ENCODE measurements at places on chromosomes 12 and 14.

DNA sequence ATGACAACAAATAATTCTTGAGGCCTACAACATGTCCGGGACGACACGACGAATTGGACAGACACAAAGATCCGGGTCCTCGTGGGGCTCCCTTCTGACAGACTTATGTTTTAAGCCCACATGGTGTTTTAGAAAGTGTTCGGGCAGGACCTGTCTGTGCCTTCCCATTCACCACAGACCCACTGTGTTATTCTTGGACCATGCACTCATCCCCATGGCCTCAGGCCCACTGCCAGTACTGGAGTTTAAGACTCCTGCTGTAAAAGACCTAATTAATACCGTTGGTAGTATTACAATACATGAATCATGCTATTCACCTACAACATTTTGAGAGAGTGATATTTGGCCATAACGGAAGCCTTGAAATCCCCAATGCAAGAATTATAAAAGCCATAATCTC is 20.0 kb downstream of the SLC15A4 start:
- no peak for DNase-seq

GRCh38 chr12:19010726-19011125 is 118.8 kb upstream of the PLEKHA5 start:
- DNase-seq = no peak

- DNase-seq = no peak
Observed at GRCh38 chr14:94751956-94752355, 18.0 kb downstream of the GSC start.

- DNase-seq = no peak
Observed at GRCh38 chr14:94123296-94123695, 6.1 kb downstream of the IFI27L2 start.

GRCh38 chr14:96380735-96381134 is 11.2 kb upstream of the AK7 start:
- DNase-seq = no peak

GRCh38 chr14:23249824-23250223 is 12.1 kb downstream of the RNF212B start:
- no peak for DNase-seq

GRCh38 chr12:88167384-88167783 is 25.3 kb downstream of the TMTC3 start:
- DNase-seq = no peak

DNA sequence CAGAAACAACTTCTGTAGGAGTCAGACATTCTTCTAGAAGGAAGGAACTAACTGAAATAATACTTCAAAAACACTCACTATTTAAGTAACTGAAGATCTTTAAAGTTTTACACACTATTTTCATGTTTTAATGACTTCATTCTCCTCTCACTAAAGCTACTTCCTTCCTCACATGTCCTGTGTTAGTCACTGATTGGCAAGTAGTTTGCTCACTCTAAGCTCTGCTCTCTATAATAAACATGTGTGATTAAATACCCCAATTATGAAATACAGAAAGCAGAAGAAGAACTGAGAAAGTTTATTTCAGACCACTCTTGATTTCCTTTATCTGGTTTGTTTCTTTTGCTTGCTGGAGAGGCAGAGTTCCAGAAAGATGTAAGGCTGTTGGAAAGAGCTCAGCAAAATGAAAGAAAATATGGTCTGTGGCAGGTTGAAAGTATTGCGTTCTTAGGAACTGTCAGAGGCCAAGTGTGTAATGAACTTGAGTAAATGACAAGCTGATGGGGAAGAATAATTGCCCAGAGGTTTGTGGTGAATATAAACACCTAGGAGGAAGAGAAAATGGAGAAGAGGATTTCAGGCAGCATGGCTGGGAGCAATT is 522.0 kb upstream of the SEL1L start:
- no peak for DNase-seq

DNA sequence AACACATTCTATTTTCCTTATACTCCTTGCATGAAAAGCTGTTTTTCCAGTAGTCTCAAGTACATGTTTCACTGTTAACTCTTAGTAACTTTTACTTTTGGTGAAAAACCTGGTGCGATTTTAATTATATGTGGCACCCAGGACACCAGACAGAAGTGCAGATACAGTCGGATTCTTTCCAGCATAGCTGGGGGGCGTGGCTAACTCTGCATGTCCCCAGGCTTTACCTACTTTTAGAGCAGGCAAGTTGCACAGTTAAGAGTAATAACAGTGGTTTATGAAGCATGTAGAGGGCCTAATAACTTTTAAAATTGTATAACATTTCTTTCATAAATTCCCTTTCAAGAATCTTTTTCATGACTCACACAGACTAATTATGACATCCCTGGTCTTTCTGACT is 70.7 kb downstream of the HSD17B6 start:
- DNase-seq = no peak

DNA sequence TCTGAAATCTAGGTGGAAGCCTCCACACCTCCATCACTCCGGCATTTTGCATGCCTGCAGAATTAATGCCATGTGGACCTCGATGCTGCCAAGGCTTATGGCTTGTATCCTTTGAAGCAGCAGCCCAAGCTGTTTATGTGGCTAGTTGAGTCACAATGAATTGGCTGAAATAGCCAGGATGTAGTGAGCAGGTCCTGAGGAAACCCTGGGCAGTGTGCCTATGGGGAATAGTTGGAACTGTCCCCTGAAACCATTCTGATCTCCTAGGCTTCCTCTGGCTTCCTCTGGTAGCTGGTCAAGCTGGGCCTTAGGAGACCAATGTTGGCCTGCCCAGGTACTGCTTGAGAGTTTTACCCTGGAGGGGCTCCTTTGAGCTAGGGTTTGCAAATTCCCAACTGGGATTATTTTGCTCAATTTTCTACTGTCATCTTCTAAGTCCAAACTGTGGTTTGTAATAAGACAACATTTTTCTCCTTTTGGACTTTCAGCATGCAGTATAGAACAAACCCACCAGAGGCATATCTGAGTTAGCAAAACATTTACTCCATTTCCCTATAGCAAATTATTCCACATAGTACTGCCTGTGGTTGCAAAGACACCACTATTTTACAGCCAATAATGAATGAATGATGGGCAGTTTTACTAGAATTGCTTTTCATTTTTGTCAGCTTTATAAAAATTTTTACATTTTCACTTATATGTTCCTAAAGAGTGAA is 85.1 kb upstream of the AMIGO2 start:
- no peak for DNase-seq

DNA sequence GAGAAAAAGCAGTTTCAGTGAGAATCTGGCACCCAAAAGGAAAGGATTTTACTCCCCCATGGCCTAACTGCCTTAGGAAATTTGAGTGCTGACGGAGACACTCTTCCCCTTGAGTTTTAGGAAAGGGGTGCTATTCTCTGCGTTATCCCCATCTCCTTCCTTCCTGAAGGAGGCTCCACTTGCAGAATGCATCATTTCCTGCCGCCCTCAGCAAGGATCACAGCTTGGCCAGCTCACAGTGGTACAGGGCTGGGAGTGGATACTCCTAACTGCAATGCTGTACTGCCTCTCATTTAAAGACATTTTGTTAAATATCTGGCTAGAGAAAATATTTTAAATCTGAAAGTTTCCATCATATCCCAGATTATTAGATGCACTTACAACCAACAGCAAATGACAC is 33.0 kb downstream of the RDH12 start:
- DNase-seq = no peak

GRCh38 chr12:39188689-39189088 is 254.2 kb downstream of the KIF21A start:
- no peak for DNase-seq

- no peak for DNase-seq
Observed at GRCh38 chr12:48015954-48016353, 11.7 kb upstream of the COL2A1 start.

DNA sequence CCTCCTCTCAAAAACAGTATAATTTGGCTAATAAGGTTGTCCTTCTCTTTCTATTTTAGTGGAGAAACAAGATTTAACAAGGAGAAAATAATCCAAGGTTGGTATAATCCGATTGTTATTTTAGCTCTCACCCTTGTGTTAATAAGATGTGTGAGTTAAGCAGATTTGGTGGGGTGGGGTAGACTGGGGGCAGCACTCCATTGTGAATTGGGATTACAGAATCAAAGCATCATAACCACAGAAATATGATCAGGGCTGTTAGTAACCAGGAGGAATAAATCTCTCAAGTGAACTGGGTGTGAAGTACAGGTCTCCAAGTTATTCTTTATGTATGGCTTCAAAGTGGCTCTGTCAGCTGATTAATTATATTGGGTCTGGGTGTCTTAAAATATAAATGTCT is 10.2 kb downstream of the TIGAR start:
- DNase-seq = no peak

GRCh38 chr14:53824061-53824460 is 132.6 kb downstream of the BMP4 start:
- DNase-seq = no peak

GRCh38 chr12:116196752-116197718 is 80.5 kb downstream of the MED13L start:
- no peak for DNase-seq

All from NCI-H526 (cell line).